ENCODE measurements at places on chromosomes 13 and 19.
A peak's percentile ranks its signal among the peaks of the same experiment; 100 is the strongest.

DNA sequence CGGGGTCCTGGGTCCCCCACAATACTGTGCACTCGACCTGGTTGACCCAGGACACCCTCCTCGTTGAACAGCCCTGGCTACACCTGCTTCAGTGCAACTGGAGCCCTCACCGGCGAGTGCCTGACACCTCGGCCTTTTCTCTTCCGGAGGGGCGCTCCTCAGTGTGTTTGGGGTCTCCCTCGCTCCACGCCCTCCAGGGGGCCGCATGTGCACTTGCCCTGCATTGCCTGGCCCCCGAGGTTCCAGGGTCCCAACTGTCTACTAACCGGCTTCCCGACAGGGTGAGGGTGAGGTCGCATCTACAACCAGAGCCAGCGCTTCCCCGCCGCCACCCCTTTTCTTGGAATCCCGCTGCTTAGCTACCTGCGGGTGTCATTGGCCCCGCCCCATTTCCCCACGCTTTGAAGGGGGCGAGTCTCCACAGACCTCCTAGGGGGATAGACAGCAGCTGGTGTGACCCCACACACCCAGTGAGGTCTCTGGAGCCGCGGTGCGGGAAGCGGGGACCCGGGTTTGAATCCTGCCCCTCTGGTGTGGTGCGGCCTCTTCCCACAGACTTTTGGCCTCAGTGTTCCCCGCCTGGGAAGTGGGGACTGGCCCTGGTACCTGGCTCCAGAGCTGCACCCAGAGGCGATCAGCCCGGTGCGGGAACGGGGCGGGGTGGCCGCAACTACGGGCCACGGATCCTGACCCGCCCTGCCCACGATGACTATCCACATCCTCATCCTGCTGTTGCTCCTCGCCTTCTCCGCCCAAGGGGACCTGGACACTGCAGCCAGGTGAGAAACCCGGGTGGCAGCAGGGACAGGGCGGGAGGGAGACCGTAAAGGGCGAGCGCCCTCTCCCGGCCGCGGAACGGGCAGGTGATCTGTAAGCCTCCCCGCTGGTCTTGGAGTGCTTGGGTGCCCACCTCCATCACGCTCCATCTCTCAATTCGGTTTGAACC, at the start of gene ADM5:
Gene ADM5, plus strand, starts transcription at position 462 of the 946 bp plus-strand sequence. Its CDS starts 244 bp downstream, at position 706.
- no peak for DNase-seq

- DNase-seq = no peak
Observed at GRCh38 chr19:13003081-13003480, 7.8 kb downstream of the NFIX start.

- DNase-seq = no peak
Observed at GRCh38 chr19:30024091-30024490, 82.1 kb downstream of the URI1 start.

DNA sequence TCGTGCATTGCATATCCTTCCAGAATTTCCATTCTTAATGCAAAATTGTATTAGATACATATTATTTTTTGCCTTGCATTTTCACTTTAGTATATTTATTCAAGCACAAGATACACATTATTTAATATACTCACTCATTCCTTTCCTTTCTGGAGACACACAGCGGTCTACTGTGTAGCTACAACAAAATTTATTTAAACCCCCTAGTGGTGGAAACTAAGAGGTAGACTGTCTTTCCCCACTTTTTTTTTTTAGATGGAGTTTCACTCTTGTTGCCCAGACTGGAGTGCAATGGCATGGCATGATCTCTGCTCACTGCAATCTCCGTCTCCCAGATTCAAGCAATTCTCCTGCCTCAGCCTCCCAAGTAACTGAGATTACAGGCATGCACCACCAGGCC, 2040.3 kb upstream of the PCDH20 start:
- DNase-seq = no peak

GRCh38 chr19:34220472-34221063, 33.8 kb upstream of the GARRE1 start:
- peak; percentile 42 for DNase-seq

DNA sequence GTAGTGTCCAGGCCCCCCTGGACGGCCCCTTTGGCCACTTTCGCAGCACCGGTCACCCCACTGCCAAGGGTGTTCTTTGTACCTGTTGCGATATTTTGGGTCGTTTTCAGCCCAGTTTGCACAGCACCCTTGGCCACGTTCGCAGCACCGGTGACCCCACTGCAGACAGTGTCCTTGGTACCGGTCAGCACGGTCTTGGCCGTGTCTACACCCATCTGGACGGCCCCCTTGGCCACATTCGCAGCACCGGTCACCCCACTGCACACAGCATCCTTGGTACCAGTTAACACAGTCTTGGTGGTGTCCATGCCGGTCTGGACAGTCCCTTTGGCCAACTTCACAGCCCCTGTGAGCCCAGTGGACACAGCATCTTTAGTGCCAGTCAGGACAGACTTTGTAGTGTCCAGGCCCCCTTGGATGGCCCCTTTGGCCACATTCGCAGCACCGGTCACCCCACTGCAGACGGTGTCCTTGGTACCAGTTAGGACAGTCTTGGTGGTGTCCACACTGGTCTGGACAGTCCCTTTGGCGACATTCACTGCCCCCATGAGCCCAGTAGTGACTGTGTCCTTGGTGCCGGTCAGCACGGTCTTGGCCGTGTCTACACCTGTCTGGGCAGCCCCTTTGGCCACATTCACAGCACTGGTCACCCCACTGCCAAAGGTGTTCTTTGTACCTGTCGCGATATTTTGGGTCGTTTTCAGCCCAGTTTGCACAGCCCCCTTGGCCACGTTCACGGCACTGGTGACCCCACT, 6.8 kb downstream of the PLIN4 start:
- DNase-seq = no peak

- DNase-seq = no peak
Observed at GRCh38 chr13:23949736-23950135, 52.4 kb upstream of the C1QTNF9B start.
